ENCODE measurements at places on chromosomes 3 and 15.

- no peak for DNase-seq
Observed at GRCh38 chr15:48555241-48555881, 90.1 kb downstream of the FBN1 start.

DNA sequence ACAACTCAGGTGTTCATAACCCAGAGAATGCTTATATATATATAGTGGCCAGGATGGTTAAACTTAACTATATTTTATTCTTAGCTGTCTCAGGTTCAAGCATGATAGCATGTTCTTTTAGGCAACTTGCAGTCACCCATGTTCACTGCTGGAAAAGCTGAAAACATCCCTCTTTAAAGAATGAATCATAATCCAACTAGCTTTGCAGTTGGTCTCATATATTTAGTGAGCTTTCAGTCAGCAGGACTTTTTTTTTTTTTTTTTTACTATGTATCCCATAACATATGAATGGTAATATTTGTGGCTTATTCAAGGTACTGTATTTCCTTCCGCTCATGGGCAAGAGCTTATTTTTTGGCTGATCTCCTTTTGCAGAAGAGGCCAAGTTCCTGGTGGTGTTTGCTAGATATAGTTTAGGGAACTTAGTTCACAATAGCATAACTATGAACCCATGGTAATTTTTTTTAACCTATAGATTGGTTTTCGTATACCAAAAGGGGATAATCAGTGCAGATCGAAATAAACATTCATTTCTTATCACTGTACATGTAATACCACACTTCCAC is 77.6 kb downstream of the CMSS1 start:
- DNase-seq = no peak

GRCh38 chr3:158120330-158120729 is 10.4 kb downstream of the RSRC1 start:
- DNase-seq = no peak

- DNase-seq = no peak
Observed at GRCh38 chr3:52290596-52291507, 3.2 kb downstream of the GLYCTK start.

- DNase-seq = no peak
Observed at GRCh38 chr3:53056442-53056841, 10.6 kb upstream of the SFMBT1 start.

GRCh38 chr3:71542521-71543370 is 40.8 kb downstream of the FOXP1 start:
- DNase-seq = no peak

DNA sequence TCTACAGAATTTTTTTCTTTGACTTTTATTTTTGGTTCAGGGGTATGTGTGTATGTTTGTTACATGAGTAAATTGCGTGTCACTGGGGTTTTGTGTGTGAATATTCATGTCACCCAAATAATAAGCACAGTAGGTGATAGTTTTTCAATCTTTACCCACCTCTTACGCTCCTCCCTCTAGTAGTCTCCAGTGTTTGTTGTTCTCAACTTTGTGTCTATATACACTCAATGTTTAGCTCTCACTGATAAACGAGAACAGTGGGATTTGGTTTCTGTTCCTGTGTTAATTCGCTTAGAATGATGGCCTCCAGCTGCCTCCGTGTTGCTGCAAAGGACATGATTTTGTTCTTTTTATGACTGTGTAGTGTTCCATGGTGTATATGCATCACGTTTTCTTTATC is 54.4 kb downstream of the MEF2A start:
- DNase-seq = no peak

GRCh38 chr3:126025862-126026261 is 56.9 kb downstream of the ROPN1B start:
- DNase-seq = no peak
